ENCODE measurements at places on chromosomes 11 and 22. TPM values are rescaled to one million over a fixed set of nuclear protein-coding genes. Genes with fewer than 3 reads are reported as not detected.

The PEX16 gene
- 30.0 TPM for total RNA-seq

The FOLR2 gene
- not detected for total RNA-seq

The ZNRD2 gene
- total RNA-seq, result 40.3 TPM

The MOGAT2 gene
- total RNA-seq, result not detected

The BCO2 gene
- 1.2 TPM for total RNA-seq
